Memory B cell (primary cell): ENCODE measurements at places on chromosomes 3 and 15.
A peak's percentile ranks its signal among the peaks of the same experiment; 100 is the strongest.

DNA sequence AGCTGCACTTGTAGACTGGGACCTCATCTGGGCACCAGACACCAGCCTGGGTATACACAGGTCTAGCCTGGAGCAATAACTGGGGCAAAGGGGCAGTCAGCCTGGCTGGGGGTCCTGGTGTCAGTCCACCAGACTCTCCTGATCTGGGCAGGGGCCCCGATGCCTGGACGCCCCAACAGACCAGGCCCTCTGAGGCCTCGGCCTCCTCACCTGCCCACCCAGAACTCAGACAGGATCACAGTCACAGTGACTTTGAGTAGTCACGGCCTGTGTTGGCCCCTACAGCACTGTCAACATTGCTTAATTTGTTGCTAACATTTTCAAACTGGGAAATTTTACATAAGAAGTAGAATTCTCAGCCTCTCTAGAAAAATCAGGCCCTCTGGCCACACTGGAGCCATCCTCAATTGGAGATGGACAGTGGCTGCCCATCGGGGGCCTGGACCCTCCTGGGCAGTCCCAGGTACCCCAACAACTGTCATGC lies 5.8 kb downstream of the TWF2 start:
- peaks cover 23% of the 10 kb centered on the region for H3K36me3 ChIP-seq
- no peaks in the 10 kb centered on the region for H3K27me3 ChIP-seq
- H3K27ac ChIP-seq = no peak overlapping the region
- H3K4me3 ChIP-seq = no peak overlapping the region

DNA sequence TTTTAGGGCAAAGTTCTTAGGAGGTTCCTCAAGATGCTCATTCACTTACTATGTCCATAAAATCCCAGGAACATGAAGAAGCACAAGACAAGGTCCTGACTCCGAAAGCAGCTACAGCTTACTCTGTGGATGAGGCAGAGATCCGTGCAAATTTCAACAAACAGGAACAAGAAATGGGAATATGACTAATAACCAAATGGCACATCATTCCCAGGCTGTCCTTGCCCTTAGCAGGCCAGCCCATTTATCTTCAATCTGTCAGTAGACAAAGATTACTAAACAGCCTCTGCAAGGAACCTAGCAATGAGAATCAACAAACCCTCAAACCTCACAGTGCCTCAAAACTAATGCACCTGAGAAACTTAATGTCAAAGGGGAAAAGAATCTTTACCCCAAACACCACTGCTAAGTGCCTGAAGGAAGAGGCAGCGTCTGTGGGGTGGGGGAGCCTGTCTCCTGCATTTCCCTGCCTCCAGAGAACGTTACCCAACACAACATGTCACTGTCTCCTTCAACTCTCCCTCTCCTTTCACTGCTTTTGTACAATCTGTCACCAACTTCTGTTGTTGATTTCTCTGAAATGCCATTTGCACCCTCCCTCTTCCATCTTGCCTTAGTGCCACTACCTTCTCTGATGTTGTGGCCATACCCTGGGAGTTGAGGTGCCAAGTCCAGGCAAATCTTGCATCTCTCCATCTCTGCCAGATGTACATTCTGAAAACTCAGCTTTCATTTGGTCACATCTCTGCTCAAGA lies 4.8 kb downstream of the TNFAIP8L3 start:
- peaks cover 5% of the 10 kb centered on the region for H3K4me1 ChIP-seq
- H3K27ac ChIP-seq = no peak overlapping the region
- H3K27me3 ChIP-seq = peaks cover 26% of the 10 kb centered on the region

DNA sequence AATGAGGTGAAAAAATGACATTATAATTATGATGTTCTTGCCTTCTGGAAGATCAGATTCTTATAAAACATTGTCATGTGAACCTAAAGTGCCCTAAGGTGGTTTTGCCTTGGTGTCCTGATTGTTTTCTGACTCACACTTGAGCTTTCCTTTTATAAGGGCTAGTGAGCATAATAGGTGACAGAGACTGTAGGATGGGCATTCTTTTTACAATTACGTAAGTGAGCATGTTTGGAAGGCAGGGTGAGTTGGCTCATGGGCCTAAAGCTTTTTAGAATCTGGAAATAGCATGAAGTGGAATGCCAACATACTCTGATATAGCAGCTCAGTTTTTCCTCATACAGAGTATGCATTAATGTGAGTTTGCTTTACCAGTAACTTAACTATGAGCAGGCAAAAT lies 41.2 kb downstream of the CRYBG3 start:
- peaks cover 1% of the 10 kb centered on the region for H3K27me3 ChIP-seq
- H3K36me3 ChIP-seq = no peaks in the 10 kb centered on the region
- H3K4me3 ChIP-seq = no peak overlapping the region
- H3K4me1 ChIP-seq = no peaks in the 10 kb centered on the region
- DNase-seq = no peak

GRCh38 chr3:152586974-152587373 lies 248.0 kb upstream of the P2RY1 start:
- H3K4me1 ChIP-seq = no peaks in the 10 kb centered on the region
- no peak for DNase-seq

DNA sequence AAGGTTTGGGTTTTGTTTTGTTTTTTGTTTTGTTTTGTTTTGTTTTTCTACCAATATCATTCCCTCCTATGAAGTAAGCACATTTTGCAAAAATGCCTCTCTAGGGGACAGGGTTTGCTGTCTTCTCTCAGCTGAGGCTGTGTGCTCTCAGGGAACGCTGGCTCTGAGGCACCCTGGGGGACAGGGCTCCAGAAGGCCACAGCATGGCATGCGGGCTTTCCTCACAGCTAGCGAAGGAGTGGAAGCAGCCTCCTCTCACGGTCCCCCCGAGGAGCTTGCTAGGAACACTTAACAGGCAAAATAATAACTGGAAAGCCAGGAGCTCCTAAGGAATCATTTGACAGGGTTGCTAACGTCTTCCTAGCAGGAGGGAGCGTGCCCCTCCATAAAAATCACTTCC lies 227.7 kb upstream of the ST8SIA2 start:
- H3K4me3 ChIP-seq = no peak overlapping the region
- H3K4me1 ChIP-seq = peaks cover 4% of the 10 kb centered on the region
- H3K36me3 ChIP-seq = no peaks in the 10 kb centered on the region
- H3K27me3 ChIP-seq = no peaks in the 10 kb centered on the region
- no peak for DNase-seq
- no peak overlapping the region for H3K27ac ChIP-seq

GRCh38 chr3:151299006-151299405 lies 17.6 kb downstream of the GPR87 start:
- no peak for DNase-seq
- no peak overlapping the region for H3K27ac ChIP-seq
- H3K4me3 ChIP-seq = no peak overlapping the region
- no peaks in the 10 kb centered on the region for H3K36me3 ChIP-seq

GRCh38 chr15:31390029-31390428 lies 63.4 kb downstream of the KLF13 start:
- DNase-seq = no peak
- H3K27ac ChIP-seq = no peak overlapping the region
- no peak overlapping the region for H3K4me3 ChIP-seq
- no peaks in the 10 kb centered on the region for H3K36me3 ChIP-seq
- H3K4me1 ChIP-seq = peaks cover 13% of the 10 kb centered on the region

GRCh38 chr3:88957711-88958439 lies 149.5 kb upstream of the EPHA3 start:
- H3K4me1 ChIP-seq = no peaks in the 10 kb centered on the region
- no peaks in the 10 kb centered on the region for H3K27me3 ChIP-seq
- no peaks in the 10 kb centered on the region for H3K36me3 ChIP-seq
- no peak for DNase-seq
- H3K4me3 ChIP-seq = no peak overlapping the region

DNA sequence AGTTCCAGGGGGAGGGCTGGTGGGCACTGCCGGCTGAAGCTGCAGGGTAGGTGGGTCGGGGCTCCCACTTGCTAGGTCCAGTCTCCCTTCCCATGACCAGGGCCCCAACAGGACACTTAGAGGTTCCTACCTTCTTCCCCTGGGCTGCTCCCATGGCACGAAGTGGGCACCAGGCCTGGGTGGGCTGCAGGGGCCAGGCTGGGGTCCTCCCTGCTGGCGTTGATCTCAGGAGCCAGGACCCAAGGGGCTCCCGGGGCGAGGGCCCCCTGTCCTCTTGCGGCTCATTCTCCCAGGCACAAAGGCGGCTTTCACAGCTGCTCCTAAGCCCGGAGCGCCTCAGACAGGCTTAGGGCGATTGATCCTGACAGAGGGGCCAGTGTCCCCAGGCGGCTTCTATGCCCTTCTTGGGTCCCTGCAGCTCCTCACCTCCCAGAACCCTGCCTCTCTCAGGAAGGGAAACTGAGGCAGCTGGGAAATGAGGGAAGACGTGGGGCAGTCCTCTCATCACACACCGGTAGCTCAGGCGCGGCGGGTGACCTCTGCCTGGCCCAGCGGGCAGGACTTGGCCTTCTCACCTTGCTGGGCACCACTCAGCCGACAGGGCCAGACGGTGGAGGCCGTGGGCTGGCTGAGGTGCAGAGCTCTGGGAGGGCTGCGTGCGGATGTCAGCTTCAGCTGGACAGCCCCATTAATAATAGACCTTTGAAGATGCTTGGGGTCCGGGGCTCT lies 39.6 kb downstream of the FAM3D start:
- peaks cover 7% of the 10 kb centered on the region for H3K27me3 ChIP-seq
- no peak overlapping the region for H3K27ac ChIP-seq
- no peaks in the 10 kb centered on the region for H3K36me3 ChIP-seq
- no peaks in the 10 kb centered on the region for H3K4me1 ChIP-seq

DNA sequence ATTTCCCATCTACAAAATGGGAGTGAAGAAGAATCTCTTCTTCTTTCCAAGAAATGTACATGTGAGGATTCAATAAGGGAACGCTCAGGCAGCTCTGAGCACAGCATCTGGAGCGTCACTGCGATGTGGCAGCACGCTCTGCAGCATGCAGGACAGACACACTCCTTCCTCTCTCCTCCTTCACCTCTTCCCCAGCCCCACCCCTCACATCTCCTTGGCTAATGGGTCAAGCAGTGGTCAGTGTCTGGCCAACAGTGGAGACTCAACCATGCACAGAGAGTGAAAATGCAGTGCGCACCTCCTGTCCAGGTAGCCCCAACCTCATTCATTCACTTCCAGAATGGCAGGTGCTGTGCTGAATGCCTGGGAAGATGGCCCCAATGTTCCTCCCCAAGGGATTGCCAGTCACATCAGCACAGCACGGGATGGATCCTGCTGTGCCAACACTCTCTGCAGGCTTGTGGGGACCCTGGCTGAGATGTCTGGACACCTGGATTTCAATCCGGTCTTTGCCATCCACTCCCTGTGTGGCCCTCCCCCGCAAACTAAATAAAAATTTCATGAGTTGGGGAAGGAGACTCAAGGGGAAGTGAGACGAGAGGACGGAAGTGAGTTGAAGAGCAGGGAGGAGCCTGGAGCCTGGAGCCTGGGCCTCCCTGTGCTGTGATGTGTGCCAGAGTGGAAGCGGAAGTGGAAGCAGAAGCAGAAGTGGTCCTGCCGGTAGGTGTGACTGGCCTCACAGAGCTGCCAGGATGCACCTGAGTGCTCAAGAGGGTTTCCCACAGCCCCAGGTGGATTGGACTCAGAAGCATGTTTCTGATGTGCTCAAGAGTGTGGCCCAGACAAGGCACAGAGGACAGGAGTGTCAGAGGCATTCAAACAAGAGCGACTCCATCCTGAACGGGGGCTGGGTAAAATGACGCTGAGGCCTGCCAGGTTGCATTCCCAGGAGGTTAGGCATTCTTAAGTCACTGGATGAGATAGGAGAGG lies 163.9 kb downstream of the SMAD6 start:
- H3K27me3 ChIP-seq = no peaks in the 10 kb centered on the region
- peak overlapping the region; percentile 56 for H3K4me3 ChIP-seq
- DNase-seq = peak; percentile 86
- no peaks in the 10 kb centered on the region for H3K36me3 ChIP-seq
- H3K4me1 ChIP-seq = peaks cover 33% of the 10 kb centered on the region

- H3K4me3 ChIP-seq = no peak overlapping the region
- no peak for DNase-seq
- no peak overlapping the region for H3K27ac ChIP-seq
Observed at GRCh38 chr15:73924171-73924921, 1.9 kb upstream of the LOXL1 start.

- H3K4me1 ChIP-seq = peaks cover 7% of the 10 kb centered on the region
- peak; percentile 83 for DNase-seq
- no peak overlapping the region for H3K4me3 ChIP-seq
- H3K27ac ChIP-seq = no peak overlapping the region
- no peaks in the 10 kb centered on the region for H3K27me3 ChIP-seq
Observed at GRCh38 chr3:185976977-185977678, 39.3 kb upstream of the TRA2B start.

- no peaks in the 10 kb centered on the region for H3K27me3 ChIP-seq
- peak overlapping the region; percentile 77 for H3K4me3 ChIP-seq
- H3K4me1 ChIP-seq = peaks cover 12% of the 10 kb centered on the region
- no peak for DNase-seq
Observed at GRCh38 chr15:76286271-76286879, 24.9 kb downstream of the ETFA start.

GRCh38 chr15:66008940-66009562 lies 139.8 kb downstream of the RAB11A start:
- H3K27me3 ChIP-seq = peaks cover 17% of the 10 kb centered on the region
- no peak overlapping the region for H3K4me3 ChIP-seq
- no peaks in the 10 kb centered on the region for H3K4me1 ChIP-seq
- DNase-seq = no peak

DNA sequence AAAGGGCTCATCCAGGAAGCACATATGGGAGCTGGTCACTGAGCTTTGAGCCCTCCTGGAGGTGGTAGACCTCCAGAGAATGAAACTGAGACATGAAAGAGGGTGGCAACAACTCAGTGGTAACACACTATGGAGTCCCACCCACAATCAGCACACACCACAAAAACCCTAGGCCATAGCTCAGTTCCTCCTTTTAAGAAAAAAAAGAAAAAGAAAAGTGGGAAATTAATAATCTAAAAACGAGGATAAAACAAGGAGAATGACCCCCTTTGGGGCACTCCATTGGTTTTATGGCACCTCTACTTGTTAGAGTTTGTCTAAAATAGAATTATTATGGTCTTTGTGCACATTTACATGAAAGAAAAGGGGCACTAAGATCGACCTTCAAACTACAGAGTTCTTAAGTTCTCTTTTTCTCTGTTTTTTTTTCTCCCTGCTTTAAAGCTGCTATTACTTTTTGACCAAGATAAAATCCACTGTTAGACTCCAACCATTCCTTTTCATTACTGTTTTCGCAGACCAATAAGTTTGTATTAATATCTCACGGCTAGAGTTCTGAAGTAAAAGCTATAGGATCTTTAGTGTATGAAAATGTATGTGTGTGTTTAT lies 40.2 kb upstream of the ZBTB20 start:
- H3K4me1 ChIP-seq = peaks cover 18% of the 10 kb centered on the region
- H3K27me3 ChIP-seq = no peaks in the 10 kb centered on the region
- peaks cover 5% of the 10 kb centered on the region for H3K36me3 ChIP-seq
- peak overlapping the region; percentile 86 for H3K27ac ChIP-seq
- peak overlapping the region; percentile 84 for H3K4me3 ChIP-seq

DNA sequence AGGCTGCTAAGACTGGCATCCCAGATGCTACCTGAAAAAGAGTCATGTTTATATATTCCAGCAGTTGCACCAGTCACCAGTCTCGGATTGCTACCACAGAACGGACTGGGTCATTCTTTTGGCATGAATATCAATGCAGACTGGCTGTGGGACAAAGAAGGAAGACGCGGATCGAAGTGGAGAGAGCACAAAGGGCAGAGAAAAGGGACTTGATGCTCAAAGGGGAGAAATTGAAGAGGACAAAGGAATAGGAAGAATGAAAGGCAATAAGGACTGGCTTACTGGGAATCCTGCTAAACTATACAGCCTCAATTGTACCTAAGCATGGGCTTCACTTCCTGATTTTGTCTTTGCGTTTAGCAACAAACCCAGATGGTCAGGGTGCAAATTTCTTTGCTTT lies 15.3 kb upstream of the DIS3L start:
- no peak overlapping the region for H3K27ac ChIP-seq
- peaks cover 10% of the 10 kb centered on the region for H3K27me3 ChIP-seq
- H3K36me3 ChIP-seq = no peaks in the 10 kb centered on the region
- H3K4me1 ChIP-seq = peaks cover 4% of the 10 kb centered on the region
